H9 (cell line): ENCODE measurements at places on chromosomes 5 and 9.

GRCh38 chr9:113660196-113660595, 196.7 kb downstream of the RGS3 start:
- peaks cover under 1% of the 10 kb centered on the region; the same call in 1 of the 2 replicates for H3K4me1 ChIP-seq
- H3K36me3 ChIP-seq, result no peaks in the 10 kb centered on the region
- H3K4me3 ChIP-seq, result no peak overlapping the region
- DNase-seq, result no peak
- no peaks in the 10 kb centered on the region for H3K27me3 ChIP-seq

GRCh38 chr5:29089591-29090130, 2051.3 kb upstream of the CDH9 start:
- no peak overlapping the region for H3K4me3 ChIP-seq
- no peak overlapping the region for H3K27ac ChIP-seq
- no peaks in the 10 kb centered on the region for H3K4me1 ChIP-seq
- H3K27me3 ChIP-seq, result no peaks in the 10 kb centered on the region
- no peak for DNase-seq
- peaks cover 11% of the 10 kb centered on the region for H3K36me3 ChIP-seq

- no peaks in the 10 kb centered on the region; the same call in 1 of the 2 replicates for H3K4me1 ChIP-seq
- no peaks in the 10 kb centered on the region for H3K36me3 ChIP-seq
Measured at GRCh38 chr5:176762489-176762888, 47.9 kb upstream of the UNC5A start.

GRCh38 chr5:112594095-112594850, 143.4 kb upstream of the APC start:
- H3K4me1 ChIP-seq, result no peaks in the 10 kb centered on the region
- no peak overlapping the region for H3K4me3 ChIP-seq
- H3K36me3 ChIP-seq, result no peaks in the 10 kb centered on the region
- H3K27me3 ChIP-seq, result no peaks in the 10 kb centered on the region
- no peak for DNase-seq

- no peaks in the 10 kb centered on the region for H3K36me3 ChIP-seq
- no peaks in the 10 kb centered on the region for H3K27me3 ChIP-seq
- H3K27ac ChIP-seq, result peak overlapping the region; percentile 81
- H3K4me3 ChIP-seq, result peak overlapping the region; percentile 14
Measured at GRCh38 chr5:96083361-96083881, 121.8 kb upstream of the ELL2 start.
